GM19239 (cell line): ENCODE measurements at places on chromosomes 6 and 20.

GRCh38 chr6:25202504-25202903, 76.7 kb upstream of the CARMIL1 start:
- DNase-seq, result no peak

DNA sequence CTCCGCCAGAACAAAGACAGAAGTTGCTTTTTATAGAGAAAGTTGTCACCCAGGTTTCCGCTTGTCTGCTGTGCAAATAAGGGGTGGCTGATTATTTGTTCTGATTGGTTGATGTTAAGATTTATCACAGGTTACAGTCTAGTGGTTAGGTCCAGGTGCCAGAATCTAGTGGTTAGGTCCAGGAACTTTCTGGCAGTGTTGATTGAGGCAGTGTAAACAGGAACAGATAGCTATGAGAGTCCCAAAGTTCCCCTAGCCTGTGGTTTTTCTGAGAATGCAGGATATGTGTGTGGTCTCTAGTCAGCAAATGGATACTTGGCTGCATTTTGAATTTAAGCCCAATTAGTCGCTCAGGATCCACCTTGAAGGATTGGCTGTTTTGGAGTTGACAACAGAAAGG, 148.0 kb downstream of the TMEM200A start:
- no peak for DNase-seq

DNA sequence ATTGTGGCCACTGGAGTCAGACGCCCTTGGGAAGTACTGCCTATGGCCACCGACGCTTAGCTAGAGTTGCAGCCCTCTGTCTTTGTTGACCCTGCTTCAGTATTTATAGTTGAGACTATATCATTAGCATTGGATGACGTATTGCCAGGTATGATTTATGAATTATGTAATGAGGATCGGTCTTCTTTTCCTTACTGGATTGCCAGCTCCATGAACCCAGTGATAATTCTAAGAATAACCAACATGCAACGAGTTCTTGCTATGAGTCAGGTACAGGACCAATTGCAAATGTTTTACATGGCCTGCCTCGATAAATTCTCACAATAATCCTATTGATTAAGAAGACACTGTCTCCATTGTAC, 63.5 kb downstream of the CLIC5 start:
- DNase-seq, result no peak

DNA sequence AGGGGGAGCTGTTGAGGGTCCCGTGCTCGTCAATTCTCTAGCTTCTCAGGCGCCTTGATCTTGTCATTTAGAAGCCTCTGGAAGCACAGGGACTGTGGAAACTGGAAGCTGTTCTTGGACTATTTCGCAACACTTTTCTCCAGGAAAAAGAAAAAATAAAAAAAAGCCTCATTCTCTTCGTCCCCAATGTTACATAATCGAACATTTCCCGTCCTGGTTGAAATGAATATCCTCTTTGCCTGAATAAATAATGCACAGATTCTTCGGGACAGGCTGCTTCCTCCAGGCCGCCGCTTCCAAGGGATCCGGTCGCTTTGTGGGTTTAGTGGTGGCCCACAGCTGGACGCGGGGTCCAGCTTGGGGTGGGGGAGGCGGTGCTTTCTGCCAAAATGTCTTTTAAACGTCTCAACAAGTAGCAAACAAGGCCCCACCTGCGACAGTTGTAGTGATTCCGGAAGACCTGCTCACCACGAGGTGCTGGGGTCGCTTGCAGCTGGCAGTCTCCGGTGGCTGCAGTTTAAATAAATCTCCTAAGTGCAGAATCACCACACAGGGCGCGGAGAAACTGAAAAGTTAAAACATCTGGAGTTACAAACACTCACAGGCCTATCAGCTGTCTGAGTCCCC, 125.9 kb upstream of the ESR1 start:
- DNase-seq, result no peak

- no peak for DNase-seq
Measured at GRCh38 chr6:157763904-157764177, 59.2 kb upstream of the SNX9 start.

GRCh38 chr6:68533339-68533795, 101.7 kb upstream of the ADGRB3 start:
- DNase-seq, result no peak

- no peak for DNase-seq
Measured at GRCh38 chr6:159461998-159462397, 231.0 kb downstream of the SOD2 start.

- DNase-seq, result peak; percentile 27
Measured at GRCh38 chr6:28980852-28981430, 24.2 kb downstream of the ZNF311 start.

DNA sequence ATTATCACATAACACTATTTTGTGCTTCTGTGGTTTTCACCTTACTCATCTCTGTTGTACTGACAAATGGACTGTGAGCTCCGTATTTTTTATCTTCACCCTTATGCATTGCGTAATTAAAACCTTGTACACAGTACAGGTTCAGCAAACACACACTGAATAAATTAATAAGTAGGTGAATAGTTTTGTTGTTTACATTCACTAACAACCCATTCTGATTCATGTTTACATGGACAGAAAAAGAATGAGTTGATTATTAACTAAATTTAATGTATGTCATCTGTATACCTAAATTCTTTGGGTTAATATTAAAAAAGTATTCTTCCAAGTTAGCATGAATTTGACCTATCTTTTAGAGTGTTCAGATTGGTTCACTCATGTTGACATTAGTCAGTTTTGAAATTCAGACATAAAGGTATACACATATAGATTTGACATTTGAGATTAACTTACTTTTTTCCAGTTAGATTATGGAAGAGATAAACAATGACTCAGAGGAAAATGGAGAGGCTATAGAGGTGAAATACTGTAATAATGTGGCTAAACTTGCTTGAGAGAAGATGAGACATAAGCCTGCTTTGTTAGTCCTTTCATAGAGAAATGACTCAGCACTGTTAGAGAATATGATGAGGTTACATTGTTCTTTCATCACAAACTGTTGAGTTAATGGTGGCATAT, 541.7 kb upstream of the FLRT3 start:
- no peak for DNase-seq

DNA sequence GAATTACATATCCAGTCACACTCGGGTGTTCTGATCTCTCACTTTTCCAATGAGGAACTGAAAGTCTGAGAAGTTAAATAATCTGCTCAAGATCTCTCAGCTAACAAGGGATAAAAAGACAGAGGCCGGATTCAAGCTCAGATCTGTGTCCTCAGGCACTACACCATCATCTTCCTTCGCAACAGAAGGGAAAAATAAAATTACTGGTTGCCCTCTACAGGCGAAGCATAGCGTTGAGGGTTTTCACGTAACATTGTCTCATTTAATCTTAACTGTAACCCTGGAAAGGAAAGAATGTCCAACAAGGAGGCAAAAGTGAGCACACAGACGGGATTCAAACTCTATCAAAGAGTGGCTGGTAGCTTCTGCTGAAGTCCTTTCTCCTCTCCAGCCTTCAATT, 67.8 kb upstream of the ANKEF1 start:
- no peak for DNase-seq

DNA sequence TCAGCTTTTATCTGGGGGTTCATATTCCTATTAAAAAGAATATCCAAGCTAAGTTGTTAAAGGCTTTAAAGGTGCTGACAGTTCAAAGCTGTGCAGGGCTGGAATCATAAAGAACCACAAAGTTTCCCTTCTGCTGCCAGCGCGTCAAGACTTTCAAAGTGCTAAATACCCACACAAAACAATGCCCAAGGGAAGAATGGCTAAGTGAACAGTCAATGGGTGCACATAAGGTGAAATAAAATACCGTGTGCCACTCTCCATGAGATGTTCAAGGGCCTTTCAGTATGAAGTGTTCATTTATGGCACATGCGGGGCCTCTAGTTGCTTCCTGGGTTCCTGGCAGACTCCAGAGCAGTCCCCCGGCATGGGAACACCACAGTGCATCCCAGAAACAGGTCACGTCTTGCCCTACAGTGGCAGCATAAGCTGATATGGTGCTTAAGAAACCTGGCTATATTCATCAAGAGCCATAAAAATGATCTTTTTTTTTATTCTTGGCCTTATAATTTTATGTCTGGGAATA, 14.1 kb downstream of the TXNDC5 start:
- no peak for DNase-seq

- no peak for DNase-seq
Measured at GRCh38 chr6:130680116-130680515, 147.1 kb upstream of the SMLR1 start.

DNA sequence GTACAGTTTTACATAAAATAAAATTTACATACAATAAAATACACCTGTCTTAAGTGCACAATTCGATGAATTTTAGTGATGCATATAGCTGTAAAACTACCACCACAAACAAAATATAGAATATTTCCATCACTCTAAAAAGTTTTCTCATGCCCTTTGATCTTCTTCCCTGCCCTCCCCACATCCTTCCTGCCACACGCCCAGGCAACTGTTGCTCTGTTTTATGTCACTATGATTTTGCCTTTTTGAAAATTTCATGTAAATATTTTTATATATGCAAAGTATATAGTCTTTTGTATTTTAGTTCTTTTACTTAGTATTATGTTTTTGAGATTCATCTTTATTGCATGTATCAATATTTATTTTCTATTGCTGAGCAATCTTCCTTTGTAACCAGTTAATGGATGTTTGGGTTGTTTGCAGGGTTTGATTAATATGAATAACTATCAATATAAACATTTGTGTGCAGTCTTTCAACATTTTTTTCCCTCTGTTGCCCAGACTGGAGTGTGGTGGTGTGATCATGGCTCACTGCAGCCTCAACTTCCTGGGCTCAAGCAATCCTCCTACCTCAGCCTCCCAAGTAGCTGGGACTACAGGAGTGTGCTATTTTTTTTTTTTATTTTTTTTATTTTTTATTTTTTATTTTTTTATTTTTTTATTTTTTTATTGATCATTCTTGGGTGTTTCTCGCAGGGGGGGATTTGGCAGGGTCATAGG, 23.8 kb upstream of the SAMHD1 start:
- peak; percentile 22 for DNase-seq

DNA sequence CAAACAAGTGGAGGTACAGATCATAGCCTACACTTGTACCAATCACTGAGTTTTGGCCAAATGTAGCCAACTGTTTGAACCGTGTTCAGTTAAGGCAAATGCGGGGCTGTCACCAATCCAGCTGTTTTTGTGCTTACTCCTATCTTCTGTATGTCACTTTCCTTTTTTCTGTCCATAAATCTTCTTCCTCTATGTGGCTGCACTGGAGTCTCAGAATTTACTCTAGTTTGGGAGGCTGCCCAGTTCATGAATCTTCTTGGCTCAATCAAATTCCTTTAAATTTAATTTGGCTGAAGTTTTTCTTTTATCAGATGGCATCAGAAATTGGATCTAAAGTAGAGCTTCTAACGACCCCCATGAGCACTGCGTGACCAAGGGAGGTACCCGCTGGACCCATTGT, 11.7 kb upstream of the STX7 start:
- no peak for DNase-seq

- DNase-seq, result no peak
Measured at GRCh38 chr6:143419526-143419925, 31.0 kb downstream of the ADAT2 start.

- no peak for DNase-seq
Measured at GRCh38 chr6:40907198-40907701, 131.8 kb downstream of the UNC5CL start.

DNA sequence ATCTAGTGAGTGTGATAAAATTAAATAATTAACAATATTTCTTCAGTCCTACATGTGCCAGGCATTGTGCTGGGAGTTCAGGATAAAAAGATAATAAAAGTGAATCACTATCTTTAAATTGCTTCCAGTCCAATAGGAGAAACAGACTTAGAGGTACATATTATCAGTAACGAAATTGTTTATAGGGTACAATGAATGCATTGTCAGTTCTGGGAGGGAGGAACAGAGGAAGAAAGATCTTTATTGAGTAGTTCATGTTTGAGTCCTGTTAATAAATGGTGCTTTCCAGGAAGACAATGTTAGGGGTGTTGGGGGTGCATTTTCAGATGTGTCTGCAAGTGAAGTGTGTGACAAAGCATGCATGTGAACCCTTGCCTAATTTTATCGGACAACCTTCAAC, 183.1 kb downstream of the OGFRL1 start:
- DNase-seq, result no peak

GRCh38 chr6:153511896-153512496, 380.9 kb upstream of the RGS17 start:
- DNase-seq, result peak; percentile 2

- no peak for DNase-seq
Measured at GRCh38 chr6:75794954-75795739, 46.1 kb downstream of the MYO6 start.

GRCh38 chr6:39256294-39256940, 27.1 kb upstream of the KCNK5 start:
- no peak for DNase-seq

- DNase-seq, result no peak
Measured at GRCh38 chr6:13579911-13580310, 5.5 kb downstream of the SIRT5 start.

DNA sequence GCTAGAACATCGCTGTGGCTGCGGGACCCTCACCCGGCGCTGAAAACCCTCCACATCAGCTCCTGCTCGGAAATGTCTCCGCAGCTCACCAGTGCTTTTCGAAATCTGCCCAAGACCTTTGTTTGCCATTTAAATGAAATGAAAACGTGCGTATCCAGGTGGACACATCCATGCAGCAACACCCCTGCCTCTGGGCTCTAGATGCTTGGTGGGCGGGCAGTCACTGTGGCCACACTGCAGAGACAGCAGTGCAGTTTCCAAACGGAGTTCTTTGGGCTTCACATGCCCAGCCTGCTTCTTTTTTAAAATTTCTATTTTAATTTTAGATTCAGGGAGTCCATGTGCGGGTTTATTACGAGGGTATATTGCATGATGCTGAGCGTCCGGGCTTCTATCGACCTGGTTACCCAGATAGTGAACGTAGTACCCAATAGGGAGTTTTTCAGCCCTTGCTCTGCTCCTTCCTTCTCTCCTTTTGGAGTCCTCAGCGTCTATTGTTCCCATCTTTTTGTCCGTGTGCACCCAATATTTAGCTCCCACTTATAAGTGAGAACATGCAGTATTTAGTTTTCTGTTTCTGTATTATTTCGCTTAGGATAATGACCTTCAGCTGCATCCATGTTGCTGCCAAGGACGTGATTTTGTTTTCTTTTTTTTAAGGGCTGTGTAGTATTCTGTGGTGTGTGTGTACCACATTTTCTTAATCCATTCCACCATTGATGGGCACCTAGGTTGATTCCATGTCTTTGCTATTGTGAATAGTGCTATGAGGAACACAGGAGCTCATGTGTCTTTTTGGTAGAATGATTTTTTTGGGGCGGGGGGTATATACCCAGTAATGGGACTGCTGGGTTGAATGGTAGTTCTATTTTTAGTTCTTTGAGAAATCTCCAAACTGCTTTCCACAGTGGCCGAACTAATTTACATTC, 4.8 kb upstream of the TUBB2B start:
- no peak for DNase-seq

GRCh38 chr6:80643881-80644280, 537.4 kb downstream of the BCKDHB start:
- no peak for DNase-seq

DNA sequence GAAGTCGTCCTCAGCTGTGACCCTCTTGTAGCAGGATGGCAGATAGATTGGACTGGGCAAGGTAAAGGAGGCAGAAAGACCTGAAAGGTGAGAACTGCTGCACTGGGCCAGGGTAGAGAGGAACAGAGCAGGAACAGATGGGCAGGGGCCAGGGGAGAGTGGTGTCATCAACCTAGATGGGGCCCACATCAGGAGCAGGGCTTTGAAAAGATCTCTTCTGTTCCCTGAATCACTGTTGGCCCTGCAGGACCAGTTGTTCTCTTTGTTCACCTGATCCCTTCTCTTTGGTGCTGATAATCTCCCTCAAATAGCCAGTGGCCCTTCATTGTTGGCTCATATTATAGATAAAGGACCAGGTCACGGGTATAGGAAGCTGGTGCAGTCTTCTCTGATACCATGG, 59.9 kb downstream of the DTD1 start:
- DNase-seq, result no peak
